ENCODE measurements at places on chromosomes 3 and 15. TPM values are rescaled to one million over a fixed set of nuclear protein-coding genes. Genes with fewer than 3 reads are reported as not detected.

- peaks cover 36% of the 10 kb centered on the region for H3K36me3 ChIP-seq
- no peak overlapping the region for H3K27ac ChIP-seq
- H3K4me3 ChIP-seq: no peak overlapping the region
Observed at GRCh38 chr3:130682131-130682530, 64.5 kb downstream of the PIK3R4 start.

ADGRG7 gene
- total RNA-seq: not detected

GRCh38 chr15:39174332-39174731, 406.5 kb upstream of the THBS1 start:
- no peaks in the 10 kb centered on the region for H3K36me3 ChIP-seq
- no peaks in the 10 kb centered on the region for H3K4me1 ChIP-seq
- H3K4me3 ChIP-seq: no peak overlapping the region

DNA sequence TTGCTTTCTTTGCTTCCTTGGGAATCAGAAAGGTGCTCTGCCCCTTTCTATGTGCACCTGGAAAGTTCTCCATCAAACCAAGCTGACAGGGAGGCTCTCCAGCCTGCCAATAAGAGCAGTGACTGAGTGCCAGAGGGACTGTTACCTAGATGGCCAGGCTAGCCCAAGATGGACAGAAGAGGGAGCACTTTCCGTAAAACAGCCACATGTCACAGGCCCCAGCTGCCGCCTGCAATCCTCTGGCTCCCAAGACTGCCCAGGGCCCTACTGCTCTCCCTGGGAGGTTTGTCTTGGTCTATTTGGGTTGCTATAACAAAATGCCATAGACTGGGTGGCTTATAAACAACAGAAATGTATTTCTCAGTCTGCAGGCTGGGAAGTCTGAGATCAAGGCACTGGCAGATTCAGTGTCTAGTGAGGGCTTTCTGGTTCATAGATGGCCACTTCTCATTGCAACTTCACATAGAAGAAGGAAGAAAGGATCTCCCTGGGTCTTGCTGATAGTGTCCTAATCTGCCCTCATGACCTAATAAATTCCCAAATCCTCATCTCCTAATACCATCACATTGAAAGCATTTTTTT, 72.3 kb downstream of the TAMM41 start:
- peaks cover 6% of the 10 kb centered on the region for H3K36me3 ChIP-seq
- H3K27ac ChIP-seq: no peak overlapping the region
- H3K4me1 ChIP-seq: peaks cover 18% of the 10 kb centered on the region
- no peak for DNase-seq
- no peak overlapping the region for H3K4me3 ChIP-seq
- H3K27me3 ChIP-seq: no peaks in the 10 kb centered on the region

LRRN1 gene
- total RNA-seq: 0.49 TPM
